ENCODE measurements at places on chromosomes 4 and X.
A peak's percentile ranks its signal among the peaks of the same experiment; 100 is the strongest.

DNA sequence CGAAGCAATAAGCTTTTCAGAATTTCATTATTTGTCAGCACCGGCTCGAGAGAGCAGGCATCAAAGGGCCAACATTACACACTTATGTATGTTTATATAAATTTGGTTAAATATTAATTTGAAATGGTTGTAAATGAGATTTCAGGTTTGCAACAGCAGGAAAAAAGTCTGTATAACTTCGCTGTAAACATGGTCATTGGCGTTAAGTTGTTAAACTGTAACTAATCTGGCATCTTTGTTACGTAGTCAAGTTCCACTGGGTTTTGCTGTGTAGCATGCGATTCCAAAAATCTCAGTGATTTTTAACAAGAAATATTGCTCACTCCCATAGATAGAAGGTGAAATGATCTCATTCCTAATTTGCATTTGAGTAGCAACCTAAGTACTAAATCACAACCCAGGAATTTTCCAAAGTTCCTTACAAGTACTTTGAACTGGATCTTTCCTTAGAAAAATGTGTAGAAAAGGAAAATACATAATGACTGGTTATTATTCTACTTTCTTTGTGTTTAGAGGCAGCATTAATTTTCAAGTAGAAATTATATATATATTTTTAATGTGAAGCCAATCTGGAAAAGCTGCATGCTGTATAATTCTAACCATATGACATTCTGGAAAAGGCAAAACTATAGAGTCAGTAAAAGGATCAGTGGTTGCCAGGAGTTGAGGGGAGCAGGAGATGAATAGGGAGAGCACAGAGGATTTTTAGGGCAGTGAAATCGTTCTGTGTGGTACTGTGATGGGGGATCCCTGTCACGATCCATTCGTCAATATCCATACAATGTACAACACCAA is 222.1 kb downstream of the CBR4 start:
- no peak for ATAC-seq

GRCh38 chr4:54586320-54586955 is 71.3 kb upstream of the KIT start:
- peak; percentile 66 for ATAC-seq

DNA sequence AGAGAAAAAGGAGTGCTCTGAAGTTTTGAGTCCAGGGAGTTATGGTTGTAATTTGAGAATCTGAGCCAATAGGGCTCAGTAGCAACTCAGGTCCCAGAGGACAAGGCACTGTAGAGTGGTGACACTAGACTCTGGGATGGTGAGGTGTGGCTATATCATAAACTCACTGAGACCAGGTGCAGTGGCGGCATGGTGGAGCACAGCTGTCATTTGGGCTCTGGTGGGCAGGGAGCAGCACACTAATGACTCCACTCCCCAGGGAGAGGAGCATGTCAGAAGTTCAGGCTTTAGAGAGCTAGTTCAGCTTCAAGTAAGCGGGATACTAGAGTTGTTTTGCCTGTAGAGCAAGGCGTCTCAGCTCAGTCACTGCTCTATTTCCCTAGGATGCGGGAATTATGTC is 165.4 kb upstream of the USP38 start:
- ATAC-seq, result no peak

GRCh38 chrX:21412029-21412428 is 37.8 kb downstream of the CNKSR2 start:
- ATAC-seq, result no peak

- ATAC-seq, result no peak
Measured at GRCh38 chr4:23333946-23334878, 555.6 kb downstream of the PPARGC1A start.

DNA sequence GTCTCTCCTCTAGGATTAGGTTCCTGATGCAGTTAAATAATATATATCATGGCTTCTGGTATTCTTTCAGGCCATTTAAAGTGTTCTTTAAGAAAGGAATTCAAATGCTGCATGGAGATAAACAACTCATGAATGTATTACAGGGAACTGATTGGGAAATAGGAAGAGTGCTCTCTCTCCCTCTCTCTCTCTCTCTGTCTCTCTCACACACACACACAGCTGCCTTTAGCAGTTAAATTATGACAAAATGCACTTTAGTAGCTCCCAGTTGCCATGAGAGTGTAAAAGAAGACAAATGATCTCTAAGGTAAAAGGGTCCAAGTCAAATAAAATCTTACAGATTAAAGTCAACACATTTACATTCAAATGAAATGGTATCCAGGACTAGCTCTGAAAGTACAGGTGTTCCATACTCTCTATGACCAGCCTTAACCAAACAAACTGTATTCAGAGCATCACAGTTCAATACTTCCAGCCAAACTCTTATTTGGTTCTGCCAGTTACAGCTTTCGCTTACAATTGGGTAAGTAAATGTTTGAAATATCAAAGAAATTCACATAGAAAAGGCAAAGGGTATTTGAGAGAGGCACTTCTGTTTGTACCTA is 94.7 kb upstream of the CXXC4 start:
- no peak for ATAC-seq

DNA sequence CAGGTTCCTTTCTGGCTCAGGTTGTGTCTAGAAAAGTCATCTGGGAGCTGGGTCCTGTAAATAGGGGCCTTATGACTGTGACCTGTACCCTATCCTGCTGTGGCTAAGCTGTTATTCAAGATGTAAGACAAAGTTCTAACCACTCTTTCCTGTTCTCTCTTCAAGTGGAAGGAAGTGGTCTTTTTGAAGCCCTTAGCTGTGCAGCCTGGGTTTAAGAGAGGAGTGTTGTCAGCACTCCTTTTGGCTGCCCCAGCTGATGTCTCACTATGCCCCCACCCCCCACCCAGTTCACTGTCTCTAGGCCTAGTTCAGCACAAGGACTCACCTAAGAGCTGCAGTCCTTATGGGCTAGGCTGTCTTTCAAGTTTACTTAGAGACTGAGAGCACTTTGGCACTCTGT is 1069.5 kb downstream of the FAM133A start:
- no peak for ATAC-seq

DNA sequence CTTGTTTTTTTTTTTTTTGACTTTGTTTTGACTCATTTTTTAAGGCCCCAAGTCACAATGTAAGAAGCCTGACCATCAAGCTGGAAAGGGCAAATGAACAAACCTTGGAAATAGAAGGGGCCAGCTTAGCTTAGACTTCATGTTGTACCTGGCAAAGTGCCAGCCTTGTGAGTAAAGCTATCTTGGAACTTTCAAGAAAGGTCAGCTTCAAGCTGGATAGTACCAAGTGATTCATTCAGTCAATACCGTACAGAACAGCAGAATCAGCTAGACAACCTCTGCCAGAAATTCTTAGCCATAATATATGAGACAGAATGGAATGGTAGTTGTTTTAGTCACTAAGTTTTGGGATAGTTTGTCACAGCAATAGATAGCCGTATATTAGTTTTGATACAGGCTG is 1492.2 kb upstream of the TENM3 start:
- no peak for ATAC-seq

- ATAC-seq, result peak; percentile 64
Measured at GRCh38 chr4:173505924-173506518, 24.0 kb downstream of the HAND2 start.

- ATAC-seq, result no peak
Measured at GRCh38 chr4:75158451-75158850, 225.5 kb downstream of the PARM1 start.

GRCh38 chrX:135396109-135396508 is 25.6 kb upstream of the SMIM10L2A start:
- no peak for ATAC-seq

DNA sequence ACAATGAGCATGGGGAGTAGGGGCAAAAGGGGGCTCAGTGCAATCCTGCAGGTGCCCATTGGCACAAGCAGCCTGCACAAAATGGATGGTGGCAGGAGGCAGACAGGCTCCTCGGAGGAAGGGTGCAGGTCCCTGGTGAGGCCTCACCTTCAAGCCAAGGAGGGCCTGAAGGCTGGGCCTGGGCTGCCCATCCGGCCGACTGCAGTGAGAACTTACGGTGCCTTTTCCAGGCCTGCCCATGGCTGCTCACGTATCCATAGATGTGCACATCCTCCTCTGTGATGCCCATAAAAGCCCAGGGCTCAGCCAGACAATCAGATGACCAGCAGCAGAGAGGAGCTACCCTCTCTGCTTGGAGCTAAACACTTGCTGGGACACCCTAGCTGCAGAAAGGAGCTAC is 1089.8 kb downstream of the PCDH18 start:
- no peak for ATAC-seq

GRCh38 chrX:40314070-40314469 is 216.3 kb upstream of the BCOR start:
- ATAC-seq, result no peak

DNA sequence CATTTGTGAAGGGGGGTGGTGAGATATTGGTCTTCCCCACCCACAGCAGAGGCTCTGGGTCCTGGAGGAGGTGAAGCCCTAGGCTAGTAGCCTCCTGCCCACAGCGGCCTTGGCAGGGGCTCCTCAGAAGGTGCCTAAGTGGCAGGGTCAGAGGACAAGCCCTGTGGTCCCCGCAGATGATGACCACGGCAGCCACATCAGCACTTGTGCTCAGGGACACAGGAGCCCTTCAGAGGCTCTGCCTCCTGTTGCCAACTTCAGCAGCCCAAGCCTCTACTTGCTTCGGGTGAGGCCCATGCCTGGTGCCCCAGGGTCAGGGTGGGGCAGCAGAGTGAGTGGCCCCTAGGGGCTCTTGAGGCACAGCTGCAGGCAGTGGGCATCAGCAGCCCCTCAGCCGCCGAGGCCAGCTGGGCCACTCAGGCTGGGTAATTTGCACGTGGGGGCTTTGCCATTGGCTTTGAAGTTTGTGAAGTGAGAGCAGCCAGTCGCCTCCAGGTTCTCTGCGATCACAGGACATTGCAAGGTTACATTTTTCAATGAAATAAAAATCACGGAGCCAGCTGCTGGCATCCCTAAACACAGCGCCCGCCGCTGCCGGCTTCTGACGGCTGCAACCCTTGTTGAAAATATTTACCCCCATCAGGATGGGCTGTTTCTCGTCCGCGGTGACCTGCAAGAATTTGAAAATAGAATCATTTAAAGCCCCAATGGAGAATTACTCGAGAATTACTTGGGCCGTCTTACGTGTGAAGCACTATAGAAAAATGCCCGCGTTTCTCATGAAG is 108.5 kb downstream of the HMX1 start:
- ATAC-seq, result no peak

GRCh38 chr4:66785479-66785878 is 759.8 kb downstream of the CENPC start:
- no peak for ATAC-seq

- ATAC-seq, result peak; percentile 20
Measured at GRCh38 chr4:82430964-82431745, 765 bp downstream of the ENOPH1 start.

DNA sequence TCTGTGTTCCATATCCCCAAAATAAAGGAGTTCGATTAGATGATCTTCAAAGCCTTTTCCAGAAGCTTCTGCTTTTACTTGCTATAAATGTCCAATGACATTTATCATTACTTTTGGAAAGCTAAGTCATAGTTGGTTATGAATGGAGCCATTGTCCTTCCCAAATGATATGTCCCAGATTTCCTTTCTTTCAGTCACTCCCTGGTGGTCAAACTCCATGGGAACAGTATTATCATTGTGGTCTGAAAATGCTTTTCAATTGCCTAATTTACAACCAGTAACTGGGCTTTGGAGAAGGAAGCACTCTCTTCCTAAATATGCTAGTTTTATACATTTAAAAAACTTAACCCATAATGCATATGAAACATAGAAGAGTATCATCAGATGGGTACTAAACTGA is 571.5 kb upstream of the AMOT start:
- ATAC-seq, result no peak

- ATAC-seq, result no peak
Measured at GRCh38 chr4:15027921-15028435, 25.7 kb downstream of the CPEB2 start.

GRCh38 chr4:34412911-34413310 is 1831.4 kb downstream of the ARAP2 start:
- no peak for ATAC-seq

GRCh38 chr4:78845472-78845871 is 69.3 kb downstream of the BMP2K start:
- ATAC-seq, result no peak

DNA sequence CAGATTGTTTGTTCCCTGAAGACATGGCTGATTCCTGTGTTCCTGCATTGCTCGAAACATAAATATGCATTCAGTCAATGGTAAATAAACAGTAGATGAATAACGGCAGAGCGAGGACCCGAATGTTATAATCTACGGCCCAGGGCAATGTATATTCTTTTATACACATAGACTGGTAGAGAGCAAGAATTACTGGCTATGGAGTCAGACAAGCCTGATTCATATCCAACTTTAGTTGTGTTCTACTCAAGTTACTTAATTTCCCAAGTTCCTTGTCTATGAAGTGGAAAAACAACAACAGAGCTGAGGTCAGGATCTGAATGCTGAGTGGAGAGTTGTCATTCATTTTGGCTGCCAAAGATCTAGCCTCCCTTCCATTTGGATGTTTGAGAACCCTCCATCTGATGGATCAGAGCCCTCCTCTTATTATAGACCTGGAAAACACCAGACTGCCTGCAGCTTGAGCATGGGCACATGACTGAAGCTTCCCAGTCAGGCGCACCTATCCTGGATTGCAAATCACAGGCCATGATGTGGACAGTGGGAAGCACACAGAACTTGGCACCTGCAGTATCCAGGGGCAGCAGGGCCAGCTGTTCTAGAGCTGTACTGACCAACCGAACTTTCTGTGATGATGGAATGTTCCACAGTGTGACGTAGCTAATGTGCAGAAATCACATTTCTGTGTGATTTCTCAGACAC is 80.1 kb downstream of the FAM184B start:
- no peak for ATAC-seq

GRCh38 chrX:118126286-118126685 is 9.7 kb upstream of the KLHL13 start:
- ATAC-seq, result no peak

DNA sequence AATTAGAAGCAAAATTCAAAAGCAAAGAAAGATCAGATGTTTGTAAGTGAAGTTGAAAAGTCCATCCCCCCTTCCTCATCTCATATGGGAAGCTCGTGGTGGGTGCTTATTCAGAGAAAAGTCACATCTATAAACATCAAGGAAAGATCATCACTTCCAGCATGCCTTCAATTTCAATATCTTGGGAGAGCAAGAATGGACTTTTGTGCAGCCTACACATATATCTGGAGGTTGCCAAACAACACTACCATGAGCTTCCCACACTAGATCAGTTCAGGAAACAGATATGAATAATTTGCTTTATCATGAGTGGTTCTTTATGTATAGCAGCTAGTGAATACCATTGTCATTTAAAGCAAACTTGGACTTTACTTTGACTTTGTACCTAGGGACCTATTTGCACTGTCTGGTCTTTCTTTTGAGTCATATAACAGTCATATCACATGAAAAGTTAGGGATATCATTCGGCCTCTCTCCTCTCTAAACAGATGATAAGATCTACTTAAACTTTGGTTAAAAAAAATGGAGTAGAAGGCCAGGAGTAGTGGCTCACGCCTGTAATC is 5.6 kb upstream of the TBL1X start:
- ATAC-seq, result no peak

DNA sequence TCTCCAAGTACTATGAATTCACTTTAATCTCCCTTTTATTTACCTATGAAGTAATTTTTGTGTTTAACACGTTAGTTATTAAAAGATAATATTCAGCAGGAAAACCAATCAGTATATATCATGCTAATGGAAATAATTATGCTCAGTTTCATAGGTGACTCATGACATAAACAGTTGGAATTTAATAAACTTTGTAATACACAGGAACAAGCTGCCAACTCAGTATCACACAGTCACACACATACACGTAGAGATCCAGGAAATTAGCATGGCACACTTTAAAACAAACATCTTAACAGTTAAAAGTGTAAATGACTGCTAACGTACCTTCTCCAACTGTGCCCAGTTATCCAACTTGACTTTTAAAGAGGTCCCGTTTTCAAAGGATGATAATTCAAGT is 2.3 kb downstream of the SPATA4 start:
- no peak for ATAC-seq

- no peak for ATAC-seq
Measured at GRCh38 chr4:151626751-151627150, 134.1 kb downstream of the GATB start.
